ENCODE measurements at places on chromosomes 1 and 21.

DNA sequence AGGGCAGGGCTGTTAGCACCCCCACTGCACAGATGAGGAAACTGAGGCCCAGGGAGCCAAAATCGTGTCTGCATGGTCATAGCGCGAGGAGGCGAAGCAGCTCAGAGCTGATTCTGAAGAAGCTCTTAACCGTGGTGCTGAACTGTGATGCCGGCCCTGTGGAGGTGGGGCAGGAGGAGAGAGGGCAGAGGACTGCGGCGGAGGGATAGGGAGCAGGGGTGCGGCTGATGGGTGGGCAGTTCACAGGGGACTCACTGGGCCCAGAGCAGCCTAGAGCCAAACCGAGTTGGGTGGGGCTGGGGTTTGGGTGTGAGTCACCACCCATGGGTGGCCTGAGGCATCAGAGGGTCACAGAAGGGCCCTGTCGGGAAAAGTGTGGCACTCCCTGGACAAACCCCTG lies 74.7 kb downstream of the RAP1GAP start:
- DNase-seq, result no peak

DNA sequence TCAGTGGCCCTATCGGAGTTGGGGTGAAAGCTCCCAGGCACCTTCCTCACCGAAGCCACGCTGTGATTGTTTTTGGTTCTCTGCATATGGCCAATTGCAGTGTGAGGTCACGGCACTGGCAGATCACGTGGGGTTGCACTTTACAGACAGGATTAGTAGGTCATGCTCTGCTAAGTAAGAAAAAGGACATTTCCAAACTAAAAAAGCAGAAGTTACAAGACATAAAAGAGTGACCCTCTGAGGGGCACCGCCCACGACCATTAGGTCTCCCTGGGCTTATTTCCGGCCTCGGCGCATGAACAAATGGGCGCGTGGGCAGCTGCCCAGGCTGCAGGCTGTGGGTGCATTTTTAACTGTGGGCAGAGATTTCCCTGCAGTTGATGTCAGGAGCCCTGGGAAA lies 2.0 kb downstream of the CAPN9 start:
- no peak for DNase-seq

- no peak for DNase-seq
These were observed 5.4 kb downstream of the CITED4 start for GRCh38 chr1:40856656-40857302.

- DNase-seq, result no peak
These were observed 116.3 kb downstream of the AK5 start for GRCh38 chr1:77398152-77398551.

- DNase-seq, result no peak
These were observed 428.9 kb upstream of the ADGRL2 start for GRCh38 chr1:81371864-81372263.

DNA sequence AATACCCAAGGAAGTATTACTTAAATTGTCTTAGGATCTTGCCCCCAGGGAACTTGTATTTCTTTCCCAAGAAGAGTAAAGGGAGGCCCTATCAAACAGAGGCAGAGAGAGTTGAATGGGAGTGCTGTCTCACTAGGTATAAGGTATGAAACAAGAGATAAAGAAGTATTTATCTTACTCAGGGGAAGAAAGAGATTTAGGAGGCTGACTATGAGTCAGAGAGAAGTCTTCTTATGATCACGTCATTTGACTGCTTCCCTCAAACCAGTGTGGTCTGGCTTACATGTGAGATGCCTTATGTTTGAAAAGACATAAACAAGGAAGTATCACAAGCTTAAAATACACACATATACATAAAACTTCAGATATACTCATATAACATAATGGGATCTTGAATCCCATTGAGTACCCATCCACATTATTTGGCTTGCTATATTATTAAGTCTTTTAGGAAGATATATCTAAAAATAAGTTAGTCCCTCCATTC lies 29.6 kb downstream of the DUSP10 start:
- peak; percentile 64 for DNase-seq

DNA sequence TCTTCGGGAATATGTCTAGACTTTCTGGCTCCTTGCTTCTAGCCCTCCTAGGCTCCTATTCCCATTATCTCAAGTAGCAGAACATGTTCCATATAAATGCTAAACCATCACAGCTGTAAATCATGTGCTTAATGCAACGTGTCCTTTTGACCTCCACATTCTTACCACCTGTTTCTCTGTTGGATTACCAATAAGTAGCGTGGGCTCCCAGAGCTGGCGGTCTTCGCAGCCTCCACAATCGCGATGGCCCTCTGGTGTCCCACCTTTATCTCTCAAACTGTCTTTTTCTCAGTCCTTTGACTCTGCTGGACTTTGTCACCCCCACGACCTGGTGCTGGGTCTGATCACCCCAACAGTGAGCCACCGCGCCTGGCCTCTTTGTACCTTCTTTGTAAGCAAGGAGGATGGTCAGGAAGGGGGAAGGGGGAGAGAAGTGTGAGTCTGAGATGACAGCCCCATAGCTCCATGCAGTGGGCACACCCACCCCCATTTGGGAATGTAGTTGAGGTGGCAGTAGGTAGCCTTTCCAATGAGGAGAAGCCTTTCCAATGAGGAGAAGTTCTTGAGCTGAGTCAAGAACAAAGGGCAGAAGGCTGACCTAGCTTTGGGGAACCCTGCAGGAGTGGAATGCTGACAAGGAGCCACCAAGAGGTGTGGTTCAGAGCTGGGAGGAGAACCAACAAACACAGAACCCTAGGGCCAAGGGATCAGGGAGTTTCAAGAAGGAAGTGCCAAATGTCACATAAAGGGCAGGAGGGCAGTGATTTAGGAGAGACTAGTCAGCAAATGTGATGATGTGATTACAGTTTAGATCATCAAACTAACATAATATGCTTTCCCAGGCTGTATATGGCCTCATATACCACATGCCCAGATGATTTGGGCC lies 14.2 kb downstream of the TRAF5 start:
- no peak for DNase-seq

DNA sequence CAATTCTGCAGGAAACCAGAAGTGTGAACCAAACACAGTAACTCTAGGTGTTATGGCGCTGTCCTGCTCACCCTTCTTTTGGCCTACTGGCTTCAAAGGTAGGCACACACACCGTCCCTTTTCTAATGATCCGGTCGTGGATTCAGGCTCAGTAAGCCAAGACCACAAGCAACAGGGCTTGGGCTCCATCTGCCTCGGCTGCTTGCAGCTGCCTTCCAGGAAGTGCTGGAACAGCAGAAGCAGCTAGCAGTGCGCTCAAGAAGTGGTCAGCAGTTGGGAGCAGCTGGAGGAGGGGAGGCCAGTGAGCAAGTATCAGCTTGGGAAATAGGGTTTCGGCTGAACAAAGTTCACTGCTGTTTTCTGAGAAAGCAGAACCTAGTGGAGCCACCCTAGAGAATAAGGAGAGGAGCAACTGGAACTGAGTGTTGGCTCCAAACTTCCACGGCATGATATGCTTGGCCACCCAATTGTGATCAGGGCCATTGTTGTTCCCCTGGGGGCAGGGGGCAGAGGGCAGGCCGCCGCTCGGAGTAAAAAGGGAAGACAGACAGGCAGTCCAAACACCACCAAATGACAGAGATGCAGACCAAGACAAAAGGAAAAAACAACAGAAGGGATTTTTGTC lies 173.4 kb downstream of the TOMM20 start:
- DNase-seq, result no peak

- no peak for DNase-seq
These were observed 146.6 kb upstream of the ADGRL2 start for GRCh38 chr1:81654147-81654546.

- no peak for DNase-seq
These were observed at the start of gene TFF1 for GRCh38 chr21:42366292-42367010. Gene TFF1 (minus strand): TSS chr21:42366535. CDS start chr21:42366495, 40 bp downstream.

DNA sequence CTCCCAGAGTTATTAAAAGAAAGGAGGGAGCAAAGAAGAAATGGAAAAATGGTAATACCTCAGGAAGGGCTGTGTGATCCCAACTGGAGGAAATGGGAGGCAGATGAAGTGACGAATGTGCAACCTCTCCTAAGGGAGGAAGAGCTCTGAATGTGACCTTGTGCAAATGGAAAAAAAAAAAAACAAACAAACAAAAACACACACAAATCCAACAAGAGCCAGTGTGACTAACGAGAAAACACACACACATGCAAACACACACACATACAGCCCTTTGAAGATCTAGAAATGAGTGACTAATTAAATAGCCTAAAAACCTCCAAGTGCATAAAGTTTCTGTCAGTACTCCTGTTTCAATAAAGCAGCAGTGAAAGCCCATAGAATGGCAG lies 49.0 kb downstream of the CCN1 start:
- DNase-seq, result no peak

- peak; percentile 24 for DNase-seq
These were observed 18.2 kb upstream of the MSTO1 start for GRCh38 chr1:155591770-155592169.

DNA sequence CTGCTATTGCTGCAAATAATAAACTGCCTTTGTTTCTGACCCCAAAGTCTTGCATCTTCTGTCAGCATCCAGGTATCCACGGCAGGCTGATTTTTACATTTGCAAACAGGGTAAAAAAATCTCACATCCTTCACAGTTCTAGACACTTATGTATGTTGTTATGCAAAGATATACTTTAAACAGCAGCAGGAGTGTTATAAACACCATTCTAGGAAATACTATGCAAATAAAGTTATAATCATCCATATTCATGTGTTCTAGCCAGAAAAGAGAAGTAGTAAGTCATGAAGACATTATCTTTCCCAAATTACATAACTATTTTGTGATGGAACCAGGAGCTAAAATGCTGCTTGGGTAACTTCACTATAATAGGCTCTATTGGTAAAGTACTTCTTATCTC lies 534.2 kb downstream of the LTN1 start:
- DNase-seq, result no peak

GRCh38 chr21:38888991-38889561 lies 83.3 kb downstream of the ETS2 start:
- DNase-seq, result no peak

DNA sequence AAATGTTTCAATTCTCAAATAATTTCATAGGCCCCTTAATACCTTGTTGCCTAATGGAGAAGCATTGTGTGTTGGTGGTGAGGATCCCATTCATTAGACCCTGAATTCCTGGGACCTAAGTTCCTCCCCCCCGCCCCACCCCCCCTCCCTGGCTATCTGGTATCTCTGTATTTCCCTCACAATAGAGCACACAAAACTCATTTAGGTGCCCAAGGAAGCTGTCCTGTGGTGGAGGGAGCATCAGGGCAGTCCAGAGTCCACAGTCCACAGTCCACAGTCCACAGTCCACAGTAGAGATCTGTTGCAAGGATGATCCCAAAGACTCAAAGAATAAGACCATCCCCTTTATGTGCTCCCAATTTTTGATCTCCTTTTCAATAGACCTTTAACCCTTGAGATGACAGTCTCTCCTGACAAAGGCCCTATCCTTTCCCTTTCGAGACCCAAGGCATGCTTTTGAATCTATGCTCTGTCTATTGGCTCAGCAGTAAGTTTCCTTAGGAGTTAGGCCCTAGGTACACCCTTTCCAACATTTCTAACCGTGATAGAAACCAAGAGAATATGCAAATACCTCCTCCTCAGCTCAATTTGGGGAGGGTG lies 123.9 kb downstream of the ZBTB18 start:
- no peak for DNase-seq

All from effector CD4-positive, alpha-beta T cell (primary cell).